ENCODE measurements at places on chromosomes 2 and 18.

- DNase-seq: peak; percentile 4
These were observed 1.0 kb downstream of the CNNM3 start for GRCh38 chr2:96816836-96817702.

GRCh38 chr2:227826019-227826521 is 12.4 kb downstream of the CCL20 start:
- no peak for DNase-seq

- DNase-seq: no peak
These were observed 66.3 kb downstream of the NRP2 start for GRCh38 chr2:205748639-205749038.

- no peak for DNase-seq
These were observed 72.2 kb upstream of the BARD1 start for GRCh38 chr2:214881647-214882202.

DNA sequence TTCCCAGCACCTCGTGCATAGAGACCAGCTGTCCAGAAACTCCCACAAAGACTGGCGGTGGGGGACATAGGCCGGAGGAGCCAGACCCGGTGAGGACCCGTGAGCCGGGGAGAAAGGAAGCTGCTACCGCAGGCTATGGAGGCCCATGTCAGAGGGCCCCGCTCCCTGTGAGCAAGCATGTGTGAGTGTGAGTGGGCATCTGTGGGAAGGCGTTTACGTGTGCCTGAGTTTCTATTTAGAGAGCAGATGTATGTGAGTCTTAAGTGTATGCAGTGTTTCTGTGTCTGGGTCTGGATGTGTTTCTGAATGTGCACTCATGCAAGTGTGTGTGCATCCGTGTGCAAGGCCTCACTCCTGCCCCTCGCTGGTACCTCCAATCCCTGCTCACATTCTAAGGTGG is 187.8 kb upstream of the RAB6C start:
- no peak for DNase-seq
